ENCODE measurements at places on chromosomes 4 and X.

GRCh38 chrX:19281256-19281655, 62.5 kb upstream of the PDHA1 start:
- DNase-seq = no peak

DNA sequence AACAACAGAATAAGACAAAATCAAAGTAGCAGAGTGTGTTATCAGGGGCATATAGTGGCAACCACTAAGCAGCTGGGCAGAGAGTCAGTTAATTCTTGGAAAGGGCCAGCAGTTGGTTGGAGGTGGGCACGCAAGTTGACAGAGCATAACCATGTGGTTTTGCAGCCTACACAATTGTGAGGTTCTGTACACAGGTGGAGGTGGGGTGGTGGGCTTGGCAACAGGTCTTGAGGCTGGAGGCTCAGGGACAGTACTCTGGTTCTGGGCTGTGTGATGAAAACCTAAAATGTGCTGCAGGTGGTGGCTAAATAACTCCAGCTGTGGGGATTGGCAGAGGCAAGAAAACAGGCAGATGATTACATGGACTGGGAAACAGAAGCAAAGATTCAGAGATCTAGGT, 1112.7 kb downstream of the PDHA2 start:
- no peak for DNase-seq

DNA sequence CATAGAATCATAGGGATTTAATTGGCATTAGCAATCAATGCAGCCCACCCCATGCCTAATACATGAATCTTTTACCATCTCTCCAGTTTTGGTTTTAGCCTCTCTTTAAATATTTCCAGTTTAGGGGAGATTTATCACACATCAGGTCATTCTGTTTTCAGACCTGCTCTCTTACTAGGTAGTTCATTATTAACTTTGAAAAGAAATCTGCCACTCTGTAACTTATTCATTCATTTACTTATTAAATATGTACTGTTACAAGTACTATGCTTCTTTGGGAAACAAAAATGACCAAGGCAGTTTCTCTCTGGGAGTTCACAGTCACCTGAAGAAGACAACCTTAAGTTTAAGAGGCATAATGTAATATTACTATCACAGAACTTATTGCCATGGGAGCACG, 62.1 kb downstream of the USO1 start:
- no peak for DNase-seq

DNA sequence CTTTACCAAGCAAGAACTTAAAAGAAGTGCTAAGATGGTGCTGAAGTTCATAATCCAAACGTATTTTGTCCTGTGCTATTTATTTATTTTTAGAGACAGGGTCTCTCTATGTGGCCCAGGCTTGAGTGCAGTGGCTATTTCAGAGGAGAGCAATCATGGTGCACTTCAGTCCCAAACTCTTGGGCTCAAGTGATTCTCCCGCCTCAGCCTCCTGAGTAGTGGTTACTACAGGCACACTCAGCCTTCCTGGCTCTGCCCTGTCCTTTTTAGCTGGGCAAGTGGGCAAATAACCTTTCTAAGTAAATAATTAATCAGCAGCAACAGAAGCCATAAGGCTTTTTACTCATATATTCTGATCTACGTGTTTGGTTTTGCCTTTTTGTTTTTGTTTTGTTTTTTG, 2.6 kb downstream of the NSD2 start:
- no peak for DNase-seq

DNA sequence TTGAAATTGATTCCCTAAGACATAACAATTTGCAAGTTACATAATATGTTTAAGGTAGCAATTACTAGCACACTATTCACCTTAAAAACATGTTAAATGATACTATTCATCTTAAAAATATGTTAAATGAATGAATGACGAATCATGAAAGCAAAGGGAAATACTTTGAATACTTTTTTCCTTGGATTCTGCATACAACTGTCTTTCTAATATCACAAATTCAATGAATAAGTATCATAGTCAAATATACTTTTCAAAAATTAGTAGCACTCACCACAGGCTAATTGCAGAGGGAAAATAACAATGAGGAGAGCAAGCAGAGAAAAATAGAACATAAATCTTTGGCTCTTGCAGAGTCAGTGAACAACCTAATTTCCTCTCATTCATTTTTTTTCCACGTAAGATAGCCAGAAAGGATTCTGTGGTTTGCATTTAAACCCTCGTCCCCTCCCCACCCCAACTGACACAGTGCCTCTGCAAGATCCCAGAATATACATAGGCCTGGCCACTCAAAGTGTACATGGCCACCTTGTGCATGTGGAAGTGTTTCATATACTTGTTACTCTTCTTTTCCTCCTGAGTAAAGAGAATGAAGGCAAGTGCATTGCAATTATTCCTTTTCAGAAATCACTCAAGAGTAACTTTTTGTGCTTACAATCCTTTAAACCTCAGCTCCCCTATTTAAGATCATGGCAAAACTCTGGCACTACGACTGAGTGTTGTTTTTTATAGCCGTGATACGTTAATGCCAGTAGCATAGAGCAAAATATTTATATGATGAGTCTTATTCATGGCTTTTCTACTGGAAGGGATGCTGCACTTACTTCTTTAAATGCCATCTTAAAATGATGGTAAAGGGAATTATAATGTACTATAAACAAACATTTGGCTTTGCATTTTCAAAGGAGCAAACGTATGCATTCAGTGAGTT, 236.4 kb downstream of the PDGFC start:
- no peak for DNase-seq

DNA sequence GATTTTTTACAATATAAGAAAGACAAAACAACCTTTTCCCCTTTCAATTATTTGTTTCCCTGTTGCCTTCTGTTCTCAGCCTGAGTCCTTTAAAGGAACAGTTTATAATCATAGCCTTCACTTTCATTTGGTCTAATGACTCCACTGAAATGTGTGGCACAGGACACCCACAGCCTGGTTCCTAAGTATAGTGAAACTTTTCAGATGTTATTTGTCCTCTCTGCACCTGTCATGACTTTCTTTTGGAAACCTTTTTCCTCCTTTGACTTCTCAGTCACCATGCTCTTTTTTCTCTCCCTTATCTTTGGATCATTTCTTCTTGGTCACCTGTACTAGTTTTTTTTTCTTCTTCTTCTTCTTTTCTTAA, 237.8 kb upstream of the ANXA3 start:
- DNase-seq = no peak

DNA sequence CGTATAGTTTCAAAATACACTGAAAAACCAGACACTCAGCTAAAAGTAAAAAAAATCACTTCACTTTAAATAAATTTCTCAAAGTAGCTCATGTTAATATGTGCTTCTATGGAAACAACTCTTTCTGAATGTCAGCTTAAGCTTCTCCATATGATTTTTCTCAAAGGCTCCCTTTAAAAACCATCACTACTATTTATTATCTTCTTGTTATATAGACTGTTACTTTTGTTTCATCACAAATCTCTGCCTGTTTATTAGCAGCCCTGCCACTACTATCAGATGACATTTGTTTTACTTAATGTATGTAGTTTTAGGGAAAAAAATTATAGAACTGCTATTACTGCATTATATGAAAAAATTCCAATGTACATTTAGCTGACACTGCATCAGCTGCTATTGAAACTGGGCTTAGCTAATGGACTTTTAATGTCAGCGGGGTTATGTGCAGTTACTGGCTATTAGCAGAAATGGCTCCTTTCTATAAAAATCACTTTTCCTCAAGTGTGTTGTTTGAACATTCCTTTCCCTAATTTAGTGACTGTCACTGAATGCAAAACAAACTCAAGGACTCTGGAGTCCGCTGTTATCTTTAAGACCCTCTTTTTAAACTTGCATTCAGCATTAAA, 10.8 kb downstream of the UNC5C start:
- no peak for DNase-seq

GRCh38 chr4:88018466-88018865, 11.0 kb downstream of the PKD2 start:
- DNase-seq = no peak

DNA sequence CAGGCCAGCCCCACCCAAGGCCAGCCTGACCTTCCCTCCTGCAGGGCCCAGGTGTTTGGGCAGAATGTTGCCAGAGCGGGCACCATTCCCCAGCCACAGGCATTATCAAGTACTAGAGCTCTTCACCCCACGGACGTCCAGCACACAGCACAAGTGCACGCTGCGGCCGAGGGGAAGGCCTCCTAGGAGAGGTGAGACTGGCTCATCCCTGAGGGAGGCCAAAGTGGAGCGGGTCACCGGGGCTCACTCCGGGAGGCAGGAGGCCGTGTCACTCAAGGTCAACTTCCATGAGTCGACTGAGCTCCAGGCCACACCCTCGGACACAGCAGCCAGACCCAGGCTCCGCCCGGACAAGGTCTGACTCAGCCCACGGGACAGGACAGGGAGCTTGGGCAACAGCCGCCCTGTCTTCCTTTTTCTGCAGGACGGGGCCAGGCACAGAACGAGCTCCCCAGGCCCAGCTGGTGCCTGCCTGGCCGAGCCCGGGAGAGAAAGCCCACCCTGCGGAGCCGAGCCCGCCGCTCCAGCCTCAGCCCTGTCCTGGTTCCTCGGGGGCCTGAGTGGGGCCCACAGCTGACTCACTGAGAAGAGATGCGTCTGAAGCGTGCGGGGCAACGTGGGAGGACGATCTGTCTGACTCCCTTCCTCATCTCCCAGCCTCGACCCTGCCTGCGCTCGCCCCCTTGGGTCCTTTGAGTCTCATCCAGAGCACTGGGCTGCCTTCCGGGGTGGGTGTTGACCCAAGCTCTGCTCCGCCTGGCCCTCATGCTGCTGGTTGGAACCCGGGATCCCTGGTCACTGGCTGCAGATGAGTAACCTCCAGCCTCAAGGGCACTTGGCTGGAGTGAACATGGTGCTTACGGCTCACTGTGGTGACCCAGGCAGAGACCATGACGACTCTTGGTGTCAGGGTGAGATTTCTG, 1.6 kb downstream of the SLC49A3 start:
- no peak for DNase-seq

DNA sequence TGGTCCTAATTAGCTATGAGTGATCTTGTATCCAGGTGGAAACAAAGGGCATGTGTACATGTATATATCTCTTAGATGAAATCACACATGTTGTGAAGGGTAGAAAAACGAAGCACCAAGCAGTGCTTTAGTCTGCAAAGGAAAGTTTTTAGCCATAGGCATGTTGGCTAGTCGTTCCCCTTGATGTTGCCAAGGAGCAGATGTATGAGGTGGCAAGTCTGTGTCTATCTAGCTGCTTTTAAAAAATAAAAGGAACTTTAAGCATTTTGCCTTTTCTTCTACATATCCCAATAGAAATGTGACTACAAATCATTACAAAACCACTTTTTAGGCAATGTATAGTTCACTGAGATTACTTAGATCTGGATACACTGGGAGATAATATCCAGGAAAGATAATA, 63.1 kb downstream of the NSUN7 start:
- no peak for DNase-seq

GRCh38 chrX:120136128-120136527, 20.4 kb upstream of the RHOXF1 start:
- no peak for DNase-seq

GRCh38 chr4:125231661-125232060, 83.1 kb upstream of the FAT4 start:
- no peak for DNase-seq

GRCh38 chr4:138999666-139000065, 15.9 kb upstream of the NOCT start:
- DNase-seq = no peak

GRCh38 chrX:13498238-13498637, 71.2 kb upstream of the EGFL6 start:
- DNase-seq = no peak

DNA sequence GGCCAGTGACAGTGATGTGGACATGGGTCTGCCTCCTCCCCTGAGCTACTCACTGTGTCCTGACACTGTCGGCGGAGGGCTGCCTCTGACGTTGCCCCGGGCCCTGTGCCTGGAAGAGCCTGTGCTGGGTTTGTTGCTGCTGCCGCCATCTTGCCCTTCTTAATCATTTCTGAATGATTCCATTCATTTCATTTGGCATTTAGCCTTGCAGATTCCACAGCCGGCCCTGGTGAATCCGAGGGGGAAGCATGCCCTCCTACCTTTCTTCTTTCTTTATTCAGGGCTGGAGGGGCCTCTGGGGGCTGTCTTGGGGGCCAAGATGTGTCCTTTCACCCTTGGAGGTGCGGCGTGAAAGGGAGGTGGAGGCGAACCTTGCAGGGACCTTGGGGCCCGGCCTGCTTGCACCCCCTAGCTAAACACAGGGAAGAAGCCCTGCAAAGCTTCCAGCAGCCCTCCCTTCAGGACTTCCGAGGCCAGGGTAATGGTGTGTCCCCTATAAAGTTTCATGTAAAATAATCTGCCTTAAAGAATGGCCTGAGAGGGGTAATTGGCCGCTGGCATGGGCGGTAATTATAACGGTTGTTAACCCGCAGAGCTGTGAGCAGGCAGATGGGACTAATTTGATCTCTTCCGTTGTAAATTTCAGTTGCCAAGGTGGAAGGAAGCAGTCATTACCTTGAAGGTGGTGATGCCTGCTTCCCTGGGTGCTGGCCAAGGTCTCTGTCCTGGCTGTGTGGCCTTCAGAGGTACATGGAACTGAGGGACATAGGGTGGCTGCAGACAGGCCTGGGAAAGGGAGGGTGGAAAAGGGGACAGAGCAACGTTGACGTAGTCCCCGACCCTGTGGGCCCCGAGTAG, 92.3 kb downstream of the PSAPL1 start:
- DNase-seq = no peak

- DNase-seq = no peak
Observed at GRCh38 chr4:10694828-10695209, 10.3 kb upstream of the CLNK start.

DNA sequence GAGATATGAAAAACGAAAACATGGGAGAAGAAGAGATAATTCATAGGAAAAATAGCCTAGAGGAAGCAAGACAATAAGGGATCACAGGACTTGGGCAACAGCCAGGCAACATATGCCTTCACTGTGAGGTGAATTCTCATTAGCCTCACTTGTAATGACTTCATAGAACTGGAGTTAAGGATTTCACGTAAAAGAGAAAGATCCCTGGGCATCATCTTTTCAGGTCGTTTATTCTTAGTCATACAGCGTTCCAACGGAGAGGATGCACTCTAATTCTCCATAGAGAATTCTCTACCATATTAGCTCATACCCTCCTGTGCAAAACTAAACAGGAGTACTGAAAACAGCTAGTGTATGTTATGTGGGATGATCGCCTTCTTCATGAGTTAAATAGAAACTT, 1.4 kb downstream of the PRKG2 start:
- DNase-seq = no peak
